ENCODE measurements at places on chromosomes 12 and 14. TPM values are rescaled to one million over a fixed set of nuclear protein-coding genes. Genes with fewer than 3 reads are reported as not detected.

WNT1 gene
- not detected for total RNA-seq

FOXN4 gene
- 3.4 TPM for total RNA-seq

ADGRD1 gene
- 17.2 TPM for total RNA-seq

KLHL33 gene
- 0.99 TPM for total RNA-seq

MMP17 gene
- 22.9 TPM for total RNA-seq

SLCO1B1 gene
- total RNA-seq: not detected

CNTN1 gene
- 159 TPM for total RNA-seq

FANCM gene
- total RNA-seq: 17.6 TPM

WDR20 gene
- total RNA-seq: 55.5 TPM

VAMP1 gene
- 11.9 TPM for total RNA-seq

NELL2 gene
- 195 TPM for total RNA-seq

LBHD2 gene
- total RNA-seq: not detected

DAO gene
- total RNA-seq: not detected

SLC25A21 gene
- total RNA-seq: 0.49 TPM

GPHN gene
- 44.5 TPM for total RNA-seq

MIP gene
- 303 TPM for total RNA-seq

PMCH gene
- total RNA-seq: not detected

TPPP2 gene
- not detected for total RNA-seq

FOXG1 gene
- 1.2 TPM for total RNA-seq

MAX gene
- 55.3 TPM for total RNA-seq

COCH gene
- total RNA-seq: 37.7 TPM

KCNH3 gene
- total RNA-seq: 0.93 TPM

HELB gene
- 14.5 TPM for total RNA-seq

SLC48A1 gene
- 17.2 TPM for total RNA-seq

CCDC177 gene
- total RNA-seq: 3.7 TPM

LTB4R2 gene
- 6.9 TPM for total RNA-seq

RNASE7 gene
- total RNA-seq: 0.55 TPM

POTEM gene
- total RNA-seq: not detected

SSTR1 gene
- 3.2 TPM for total RNA-seq

KRT83 gene
- total RNA-seq: not detected

HOXC11 gene
- total RNA-seq: not detected

SYT1 gene
- total RNA-seq: 138 TPM

SRRM4 gene
- total RNA-seq: 21.8 TPM

SLC8A3 gene
- 12.2 TPM for total RNA-seq

EIF2S1 gene
- 107 TPM for total RNA-seq

Measured in camera-type eye (tissue), 1 donor.